NCI-H1105 (cell line): ENCODE measurements at places on chromosomes 3 and 15.
A peak's percentile ranks its signal among the peaks of the same experiment; 100 is the strongest.

DNA sequence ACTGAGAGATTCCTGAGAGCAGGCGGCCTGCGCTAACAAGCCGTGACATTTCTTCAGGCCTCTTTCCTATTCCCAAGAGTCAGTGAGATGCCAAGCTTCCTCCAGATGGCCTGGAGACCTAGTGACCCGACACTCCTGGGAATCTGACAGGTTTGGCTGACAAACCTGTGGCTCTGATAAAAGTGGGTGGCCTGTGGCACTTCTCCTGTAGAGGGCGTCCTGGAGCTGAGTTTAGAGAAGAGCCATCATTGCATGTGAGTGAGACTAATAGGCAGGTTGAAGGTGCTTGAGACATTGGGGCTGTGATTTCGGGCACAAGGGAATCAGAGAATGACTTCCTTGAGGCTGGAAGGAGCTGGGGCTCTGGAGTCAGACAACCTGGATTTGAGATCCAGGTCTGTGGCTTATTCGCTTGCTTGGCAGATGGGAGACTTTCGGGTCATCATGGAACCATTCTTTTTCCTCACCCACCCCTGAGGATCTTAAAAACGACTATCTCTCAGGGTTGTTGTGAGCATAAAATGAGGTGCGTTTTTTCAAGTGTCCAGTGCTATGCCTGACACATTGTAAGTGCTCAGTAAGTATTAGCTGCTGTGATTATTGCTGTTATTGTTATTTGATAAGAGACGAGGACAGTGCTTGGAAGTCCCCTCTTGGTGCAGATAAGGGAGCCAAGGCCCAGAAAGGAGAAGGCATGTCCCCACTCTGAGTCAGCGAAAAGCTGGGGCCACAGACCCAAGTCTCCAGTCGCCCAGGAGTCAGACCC is 77.2 kb downstream of the SCN10A start:
- peak; percentile 26 for DNase-seq

DNA sequence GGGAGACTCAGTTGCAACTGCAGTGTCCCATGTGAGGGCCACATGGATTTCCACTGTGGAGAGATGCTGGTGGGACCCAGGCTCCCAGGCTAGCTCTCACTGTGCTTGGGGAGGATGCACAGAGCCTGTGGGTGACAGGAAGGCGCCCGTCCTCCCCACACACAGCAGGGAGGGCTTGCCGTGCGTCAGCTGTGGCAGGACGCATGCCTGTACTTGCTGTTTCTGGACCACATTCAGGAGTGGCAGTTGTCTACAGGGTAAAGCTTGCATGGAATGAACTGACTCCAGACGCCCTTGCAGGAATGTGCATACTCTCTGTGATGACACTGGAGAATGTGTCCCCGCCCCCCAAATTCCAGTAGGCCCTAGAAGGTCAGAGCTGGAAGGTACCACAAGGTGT is 63.8 kb upstream of the SNRPA1 start:
- DNase-seq, result no peak

DNA sequence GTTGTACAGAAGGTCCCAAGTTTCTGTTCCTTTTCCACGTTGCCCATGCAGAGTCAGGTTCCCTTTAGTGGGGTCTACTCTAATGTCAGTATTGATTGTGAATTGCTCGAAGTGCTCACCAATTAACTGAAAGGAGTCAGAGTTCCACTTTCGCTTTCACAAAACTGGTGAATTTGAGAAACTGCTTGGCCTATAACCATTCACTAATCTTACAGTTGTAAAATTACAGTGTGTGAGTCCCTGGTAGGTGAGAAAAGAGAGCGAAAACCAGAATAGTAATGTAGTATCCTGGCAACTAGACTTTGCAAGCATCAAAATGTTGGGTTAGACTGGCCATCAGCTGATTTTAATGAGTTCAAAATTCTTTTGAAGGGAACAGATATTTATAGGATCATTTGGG is 237.5 kb upstream of the CHRM5 start:
- no peak for DNase-seq

DNA sequence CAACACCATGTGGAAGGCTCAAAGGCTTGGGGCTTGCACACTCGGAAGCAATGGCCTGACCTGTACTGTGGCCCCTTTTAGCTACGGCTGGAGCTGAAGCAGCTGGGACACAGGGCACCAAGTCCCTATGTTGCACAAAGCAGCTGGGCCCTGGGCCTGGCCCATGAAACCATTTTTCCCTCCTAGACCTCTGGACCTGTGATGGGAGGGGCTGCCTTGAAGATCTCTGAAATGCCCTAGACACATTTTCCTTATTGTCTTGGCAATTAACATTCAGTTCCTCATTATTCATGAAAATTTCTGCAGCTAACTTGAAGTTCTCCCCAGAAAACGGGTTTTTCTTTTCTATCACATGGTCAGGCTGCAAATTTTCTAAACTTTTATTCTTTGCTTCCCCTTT is 85.6 kb upstream of the ALDH1A3 start:
- DNase-seq, result no peak

- DNase-seq, result no peak
Observed at GRCh38 chr15:27210176-27210575, 239.2 kb downstream of the GABRG3 start.

- no peak for DNase-seq
Observed at GRCh38 chr3:81216192-81216591, 545.3 kb downstream of the GBE1 start.

GRCh38 chr3:100702082-100702979 is 7.0 kb upstream of the TFG start:
- DNase-seq, result no peak

DNA sequence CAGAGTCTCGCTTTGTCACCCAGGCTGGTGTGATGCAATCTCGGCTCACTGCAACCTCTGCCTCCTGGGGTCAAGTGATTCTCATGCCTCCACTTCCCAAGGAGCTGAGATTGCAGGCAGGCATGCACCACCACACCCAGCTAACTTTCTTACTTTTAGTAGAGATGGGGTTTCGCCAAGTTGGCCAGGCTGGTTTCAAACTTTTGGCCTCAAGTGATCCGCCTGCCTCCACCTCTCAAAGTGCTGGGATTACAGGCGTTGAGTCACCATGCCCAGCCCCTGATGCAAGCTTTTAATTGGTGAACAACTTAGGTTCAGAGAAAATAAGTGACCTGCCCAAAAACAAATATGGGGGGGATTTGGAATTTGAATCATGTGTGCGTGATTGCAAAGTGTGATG is 246.2 kb downstream of the LRTM1 start:
- DNase-seq, result no peak

GRCh38 chr3:188092648-188093047 is 61.3 kb upstream of the LPP start:
- DNase-seq, result no peak

GRCh38 chr15:64344651-64345294 is 11.2 kb downstream of the CSNK1G1 start:
- DNase-seq, result no peak

DNA sequence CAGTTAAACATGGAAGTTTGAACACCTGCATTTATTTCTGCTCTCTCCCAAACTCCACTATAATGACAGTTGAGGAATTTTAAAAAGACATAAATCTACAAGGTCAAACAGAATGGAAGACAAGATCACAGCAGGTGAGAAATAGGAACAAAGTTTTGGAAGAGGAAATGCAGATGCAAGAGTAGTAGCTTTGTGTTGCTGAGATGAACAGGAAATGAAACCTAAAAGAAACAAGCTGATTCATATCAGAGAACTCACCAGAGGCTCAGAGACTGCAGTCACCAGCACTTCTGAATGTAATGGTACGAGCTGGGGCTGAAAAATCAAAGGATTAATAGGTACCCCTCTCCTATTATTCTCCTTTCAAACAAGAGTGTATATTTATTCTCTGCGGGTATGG is 459.9 kb downstream of the RAP2B start:
- DNase-seq, result no peak

- no peak for DNase-seq
Observed at GRCh38 chr15:73996939-73997338, 2.4 kb downstream of the PML start.

DNA sequence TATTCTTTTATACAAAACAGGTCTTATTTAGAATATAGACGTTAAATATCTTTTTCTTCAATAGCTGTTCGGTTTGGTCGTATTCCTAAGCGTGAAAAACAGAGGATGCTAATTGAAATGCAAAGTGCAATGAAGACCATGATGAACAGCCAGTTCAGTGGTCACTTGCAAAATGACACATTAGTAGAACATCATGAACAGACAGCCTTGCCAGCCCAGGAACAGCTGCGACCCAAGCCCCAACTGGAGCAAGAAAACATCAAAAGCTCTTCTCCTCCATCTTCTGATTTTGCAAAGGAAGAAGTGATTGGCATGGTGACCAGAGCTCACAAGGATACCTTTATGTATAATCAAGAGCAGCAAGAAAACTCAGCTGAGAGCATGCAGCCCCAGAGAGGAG is 16.8 kb downstream of the NR1D2 start:
- DNase-seq, result no peak
